ENCODE measurements at places on chromosomes 4 and X. TPM values are rescaled to one million over a fixed set of nuclear protein-coding genes. Genes with fewer than 3 reads are reported as not detected.

SPARCL1 gene
- 83.3 TPM for total RNA-seq

LEF1 gene
- total RNA-seq, result 18.1 TPM

FATE1 gene
- not detected for total RNA-seq

DNA sequence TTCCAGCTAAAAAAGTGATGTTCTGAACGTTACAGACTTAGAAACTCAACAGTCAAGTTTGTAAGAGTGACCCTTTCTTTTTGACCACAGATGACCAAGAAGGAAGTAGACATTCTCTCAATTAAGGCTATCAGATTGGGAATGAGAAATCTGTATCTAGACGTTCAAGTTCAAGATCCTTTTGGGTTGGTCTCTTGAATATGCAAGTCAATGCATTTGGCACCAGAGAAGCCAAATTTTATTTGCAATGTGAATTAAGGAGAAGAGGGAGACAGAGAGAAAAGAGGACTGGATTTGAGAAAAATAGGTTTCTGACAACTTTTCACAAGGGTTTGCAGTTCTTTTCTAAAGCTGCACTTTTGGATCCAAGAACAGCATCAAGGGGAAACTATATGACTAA is 17.5 kb upstream of the SULT1E1 start:
- no peak for DNase-seq

- DNase-seq, result no peak
Measured at GRCh38 chr4:140052050-140052449, 101.9 kb downstream of the MAML3 start.

- DNase-seq, result no peak
Measured at GRCh38 chrX:7586126-7586525, 256.8 kb upstream of the VCX start.

GRCh38 chr4:48022192-48022799 is 5.7 kb downstream of the NIPAL1 start:
- no peak for DNase-seq

DNA sequence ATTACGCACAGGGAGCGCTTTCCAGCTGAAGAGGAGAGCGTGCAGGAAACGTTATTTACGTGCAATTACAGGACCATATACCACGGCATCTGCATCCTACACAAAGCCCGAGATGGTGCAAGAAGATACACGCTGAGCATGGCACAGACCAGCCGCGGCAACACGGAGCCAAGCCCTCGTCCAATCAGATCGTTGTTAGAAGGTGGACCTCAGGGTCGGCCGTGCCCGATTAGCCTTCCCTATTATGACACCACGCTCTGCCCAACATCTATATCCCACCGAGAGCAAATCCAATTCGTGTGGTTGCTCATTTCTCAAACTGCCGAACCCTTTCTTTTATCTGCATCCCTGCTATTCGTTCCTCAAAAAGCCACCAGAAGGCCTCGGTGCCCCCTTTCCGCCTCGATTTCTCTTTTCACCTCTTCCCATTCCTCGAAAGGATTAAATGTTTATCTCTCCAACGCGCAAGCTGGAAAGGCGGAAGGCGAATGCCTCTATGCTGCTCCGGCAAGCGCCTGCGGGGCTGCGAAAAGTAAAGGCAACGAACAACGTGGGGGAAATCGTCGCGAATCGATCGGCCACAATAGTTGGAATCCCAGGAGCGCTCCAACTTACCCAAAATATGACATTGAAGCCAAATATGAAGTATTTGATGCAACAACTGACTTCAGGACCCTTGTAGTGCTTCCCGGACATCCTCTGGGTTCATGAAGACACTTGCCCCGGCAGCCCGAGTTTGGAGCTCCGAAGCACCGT is 702 bp downstream of the TSPAN5 start:
- peak; percentile 90 for DNase-seq

DNA sequence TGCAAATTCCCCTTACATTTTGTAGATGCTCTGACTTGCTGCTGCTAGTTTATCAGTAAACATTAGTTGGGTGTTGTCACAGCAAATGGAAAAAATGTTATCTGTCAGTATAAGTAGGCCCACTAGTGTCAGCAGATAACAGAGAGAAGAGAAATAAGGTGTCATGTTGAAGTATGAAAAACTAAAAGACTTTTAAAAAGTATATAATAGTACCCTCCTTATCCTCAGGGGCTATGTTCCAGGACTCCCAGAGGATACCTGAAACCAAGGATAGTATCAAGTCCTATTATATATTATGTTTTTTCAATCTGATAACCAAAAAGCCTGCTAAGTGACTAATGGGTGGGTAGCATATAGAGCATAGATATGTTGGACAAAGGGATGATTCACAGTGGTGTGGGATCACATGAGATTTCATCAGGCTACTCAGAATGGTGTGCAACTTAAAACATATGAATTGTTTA is 11.6 kb upstream of the BMP2K start:
- no peak for DNase-seq

GRCh38 chrX:101206471-101206870 is 13.1 kb upstream of the DRP2 start:
- no peak for DNase-seq

DNA sequence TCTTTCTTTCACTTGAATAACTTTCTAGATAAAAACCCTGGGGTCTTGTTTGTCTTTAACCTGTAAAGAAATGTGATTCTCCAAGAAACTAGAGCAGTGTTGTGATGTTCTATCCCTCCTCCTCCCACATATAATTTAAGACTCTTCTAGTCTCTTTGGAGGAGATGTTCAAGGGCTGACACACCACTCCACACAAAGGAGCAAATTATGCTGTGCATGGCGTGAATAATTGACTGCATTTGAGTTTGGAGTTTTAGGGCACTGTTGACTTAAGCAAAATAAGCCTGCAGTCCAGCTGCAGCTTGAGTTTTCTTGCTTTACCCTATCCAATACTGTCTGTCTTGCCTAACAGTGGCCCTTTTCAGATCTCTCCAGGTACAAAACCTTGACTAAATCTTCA is 119.7 kb downstream of the CHRDL1 start:
- DNase-seq, result no peak

DNA sequence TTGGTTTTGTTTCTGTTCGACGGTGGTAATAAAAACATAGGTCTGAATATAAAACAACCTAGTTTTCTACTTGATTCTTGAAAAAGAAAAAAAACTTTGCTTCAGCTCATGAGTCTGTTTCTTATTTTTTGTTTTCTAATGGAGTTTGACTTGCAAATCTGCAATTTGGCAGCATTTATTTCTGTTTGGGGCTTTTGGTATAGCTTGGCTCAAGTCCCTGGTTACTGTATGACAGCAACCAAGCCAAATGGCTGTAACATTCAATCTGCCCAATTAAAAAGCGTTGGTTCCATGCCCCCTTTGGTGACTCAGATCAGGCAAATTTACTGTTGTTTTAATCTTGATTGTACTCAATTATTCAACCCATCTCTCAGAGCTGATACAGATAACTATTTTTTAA is 263.4 kb downstream of the GRIA3 start:
- DNase-seq, result no peak

- no peak for DNase-seq
Measured at GRCh38 chr4:42101446-42101975, 50.9 kb downstream of the BEND4 start.

DNA sequence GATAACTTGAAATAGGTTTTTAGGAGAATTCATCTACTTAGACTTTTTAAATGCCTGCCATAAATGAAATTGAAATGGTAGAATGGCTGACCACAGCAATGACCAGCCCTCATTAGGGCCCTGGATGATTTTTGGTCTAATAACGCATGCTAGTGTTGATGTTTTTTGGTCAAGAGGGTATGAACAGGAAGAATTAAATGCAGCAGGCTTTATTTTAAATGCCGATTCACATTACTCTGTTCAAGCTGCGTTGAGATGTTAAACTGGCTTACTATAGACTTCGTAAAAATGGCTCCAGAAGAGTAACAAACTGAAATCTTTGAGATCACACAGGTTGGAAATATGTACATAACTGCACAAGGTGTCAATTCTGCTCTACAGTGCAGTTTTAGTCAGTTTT is 14.6 kb downstream of the DDX3X start:
- no peak for DNase-seq

DNA sequence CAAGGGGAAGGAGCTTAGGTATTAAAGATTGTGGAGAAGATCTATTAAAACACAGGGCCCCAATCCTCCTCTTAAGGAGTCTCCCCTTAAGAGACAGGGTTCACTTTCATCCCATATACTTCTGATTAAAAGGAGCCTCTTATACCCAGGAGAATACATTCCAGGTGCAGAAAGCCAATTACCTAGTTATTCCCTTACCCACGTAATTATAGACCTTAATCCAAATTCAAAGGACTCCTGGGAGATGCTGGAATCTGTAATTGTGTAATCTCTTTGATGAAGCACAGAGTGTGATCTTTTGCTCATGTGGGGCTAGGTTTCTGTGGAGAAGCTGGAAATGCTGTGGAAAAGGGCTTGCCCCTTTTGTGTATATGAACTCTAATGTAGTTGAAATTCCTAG is 1.4 kb upstream of the SEC24B start:
- DNase-seq, result no peak

- no peak for DNase-seq
Measured at GRCh38 chrX:154732421-154733065, 18.3 kb downstream of the GAB3 start.

DNA sequence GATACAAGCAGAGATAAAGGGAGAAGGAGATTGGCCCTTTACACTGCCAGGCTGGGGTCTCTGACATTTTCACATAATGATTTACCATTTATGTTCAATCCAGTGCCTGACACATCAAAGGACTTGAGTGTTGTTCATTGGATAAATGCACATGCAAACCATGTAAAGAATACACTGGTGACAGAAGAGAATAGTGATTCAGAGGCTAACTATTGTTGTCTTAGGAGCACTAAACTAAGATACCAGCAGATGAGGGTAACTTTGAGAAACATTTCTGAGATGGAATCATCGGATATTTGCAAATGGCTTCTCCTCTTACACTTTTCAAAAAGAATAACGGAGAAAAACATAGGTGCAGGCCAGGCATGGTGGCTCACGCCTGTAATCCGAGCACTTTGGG is 67.3 kb upstream of the HHIP start:
- DNase-seq, result no peak

GRCh38 chr4:66590488-66591215 is 920.4 kb upstream of the EPHA5 start:
- no peak for DNase-seq

DNA sequence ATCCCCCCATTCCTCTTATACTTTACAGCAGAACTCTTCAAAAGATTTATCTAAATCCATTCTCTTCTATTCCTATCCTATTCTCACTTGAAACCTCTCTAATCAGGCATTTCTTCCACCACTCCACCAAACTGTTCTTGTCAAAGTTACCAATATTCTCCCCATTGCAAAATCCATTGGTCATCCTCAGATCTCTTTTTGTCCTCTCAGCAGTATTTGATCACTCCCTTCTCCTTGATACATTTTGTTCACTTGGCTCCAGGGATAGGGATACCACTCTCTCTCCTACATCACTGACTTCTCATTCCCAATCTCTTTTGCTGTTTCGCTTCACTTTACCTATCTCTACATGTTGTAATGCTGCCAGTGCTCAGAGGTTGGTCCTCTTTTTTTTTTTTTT is 2.8 kb upstream of the MTMR8 start:
- no peak for DNase-seq

DNA sequence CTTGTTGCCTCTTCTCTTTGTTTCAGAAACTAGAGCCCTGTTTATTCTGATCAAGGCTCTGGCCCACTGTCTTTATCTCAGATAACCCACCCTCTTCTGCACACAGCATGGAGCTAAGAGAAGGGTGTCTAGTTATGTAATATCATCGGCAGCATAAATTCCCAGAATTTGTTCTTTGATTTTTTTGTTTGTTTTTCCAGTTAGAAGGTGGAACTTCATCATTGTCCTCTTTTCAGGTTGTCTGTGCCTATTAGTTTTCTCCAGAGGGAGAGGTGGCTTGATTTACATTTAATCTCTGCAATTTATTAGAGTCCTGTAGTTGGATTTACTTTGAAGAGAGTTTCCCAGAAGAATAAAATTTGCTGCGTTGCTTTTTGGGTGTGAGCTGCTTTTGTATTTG is 15.2 kb upstream of the F11 start:
- no peak for DNase-seq

GRCh38 chr4:75042601-75043208 is 109.8 kb downstream of the PARM1 start:
- no peak for DNase-seq

GRCh38 chr4:164946810-164947209 is 30.6 kb downstream of the TRIM61 start:
- no peak for DNase-seq
